Right hindlimb (tissue), 1 donor: ENCODE measurements at places on chromosomes 5 and 9.

GRCh38 chr5:132454361-132454760 is 36.2 kb downstream of the IRF1 start:
- DNase-seq, result no peak

- DNase-seq, result no peak
Observed at GRCh38 chr5:61659221-61659696, 327.2 kb downstream of the ZSWIM6 start.

- no peak for DNase-seq
Observed at GRCh38 chr5:37715361-37715760, 124.5 kb downstream of the GDNF start.

GRCh38 chr5:4643960-4644359 is 496.2 kb upstream of the ADAMTS16 start:
- DNase-seq, result no peak

GRCh38 chr9:37119907-37120842 is at the start of gene ZCCHC7:
TSS of gene ZCCHC7 (plus strand) at chr9:37120574.
- peak; percentile 97 for DNase-seq

DNA sequence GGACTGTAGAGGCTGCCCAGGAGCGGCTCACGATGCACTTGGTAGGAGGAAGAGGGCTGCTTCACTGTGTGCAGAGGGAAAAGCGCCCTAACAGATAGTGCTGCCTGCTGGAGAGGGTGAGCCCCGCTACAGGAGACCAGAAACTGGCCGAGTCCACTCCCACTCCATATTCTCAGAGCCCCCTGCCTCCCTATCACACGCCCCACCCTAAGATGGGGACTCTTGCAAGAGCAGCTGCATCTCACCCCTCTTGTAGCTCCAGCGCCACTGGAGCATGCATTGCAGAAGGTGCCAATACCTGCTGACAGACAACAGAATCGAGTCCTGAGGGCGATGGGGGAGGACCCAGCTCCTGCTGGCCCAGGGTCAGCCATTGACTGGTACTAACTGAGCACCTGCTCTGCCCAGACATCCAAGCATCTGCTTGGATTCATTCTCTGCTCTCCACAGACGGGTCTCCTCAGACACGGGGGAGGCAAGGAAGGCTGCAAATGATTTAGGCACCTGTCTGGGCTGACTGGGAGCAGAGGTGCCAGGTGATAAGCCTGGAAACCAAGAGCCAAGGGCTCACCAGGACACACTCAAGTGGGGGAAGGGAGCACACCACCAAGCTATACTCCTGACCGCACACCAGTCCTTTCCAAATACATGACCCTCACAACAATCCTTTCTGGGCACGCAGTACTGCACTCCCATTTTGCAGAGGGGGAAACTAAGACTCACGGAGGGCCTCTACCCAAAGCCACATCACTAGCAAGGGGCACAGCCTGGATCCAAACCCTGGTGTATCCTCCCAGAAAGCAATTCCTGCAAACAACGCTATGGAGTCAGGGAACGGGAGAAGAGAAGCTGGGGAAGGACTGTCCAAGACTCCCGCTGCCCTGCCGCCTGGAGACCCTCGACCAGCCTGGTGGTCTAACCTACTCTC is 1.6 kb downstream of the BICD2 start:
- DNase-seq, result peak; percentile 17

- DNase-seq, result no peak
Observed at GRCh38 chr9:32004431-32005076, 379.9 kb upstream of the ACO1 start.
